Tibial nerve (tissue), 4 donors: ENCODE measurements at places on chromosomes 6 and 20. TPM values are rescaled to one million over a fixed set of nuclear protein-coding genes. Genes with fewer than 3 reads are reported as not detected.

SLC16A10 gene
- 0.20 TPM for total RNA-seq

DNA sequence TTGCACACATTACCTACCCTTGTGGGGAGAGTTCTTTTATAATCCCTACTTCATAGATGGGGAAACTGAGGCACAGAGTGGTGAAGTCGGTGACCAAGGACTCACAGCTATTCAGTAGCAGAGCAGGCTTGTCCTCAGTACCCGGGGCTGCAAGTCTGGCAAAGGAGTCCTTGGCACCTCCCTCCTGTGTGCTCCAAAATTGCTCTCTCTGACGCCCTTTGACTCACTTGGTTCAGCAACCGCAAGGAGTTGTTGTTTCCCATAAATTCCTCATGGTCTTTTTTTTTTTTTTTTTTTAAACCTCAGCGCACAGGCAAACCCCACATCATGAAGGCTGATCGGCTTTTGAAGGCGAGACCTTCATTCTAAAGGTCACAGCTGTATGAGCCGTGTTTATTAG, 143.2 kb downstream of the CEBPB start:
- DNase-seq: no peak

REM1 gene
- total RNA-seq: 12.0 TPM

DNA sequence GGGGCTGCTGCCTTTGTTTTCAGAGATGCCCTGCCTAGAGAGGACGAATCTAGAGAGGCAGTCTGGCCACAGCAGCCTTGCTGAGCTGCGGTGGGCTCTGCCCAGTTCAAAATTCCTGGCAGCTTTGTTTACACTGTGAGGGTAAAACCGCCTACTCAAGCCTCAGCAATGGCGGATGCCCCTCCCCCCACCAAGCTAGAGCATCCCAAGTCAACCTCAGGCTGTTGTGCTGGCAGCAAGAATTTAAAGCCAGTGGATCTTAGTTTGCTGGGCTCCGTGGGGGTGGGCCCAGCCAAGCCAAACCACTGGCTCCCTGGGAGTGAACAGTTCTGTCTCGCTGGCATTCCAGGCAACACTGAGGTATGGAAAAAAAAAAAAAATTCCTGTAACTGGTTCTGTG, 970.9 kb downstream of the TBC1D32 start:
- no peak for DNase-seq

DNA sequence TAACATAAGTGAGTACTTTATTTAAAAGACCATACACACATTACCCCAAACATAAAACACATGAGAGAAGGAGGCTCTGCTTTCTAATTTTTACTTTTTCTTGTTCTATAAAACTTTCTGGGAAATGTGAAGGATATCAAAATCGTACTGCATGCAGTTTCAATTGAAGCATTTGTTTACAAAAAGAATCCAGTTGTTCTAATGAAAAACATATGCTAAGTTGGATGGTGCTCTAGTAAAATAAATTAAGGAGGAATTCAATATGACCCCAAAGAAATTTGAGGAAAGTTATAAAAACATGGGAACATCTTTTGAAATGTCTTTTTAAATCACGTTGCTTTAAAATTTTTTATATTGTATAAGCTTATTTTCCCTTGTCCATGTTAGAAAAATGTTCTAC, 37.6 kb downstream of the OR2B6 start:
- no peak for DNase-seq

- DNase-seq: no peak
Observed at GRCh38 chr6:105553171-105553570, 150.3 kb upstream of the PREP start.

GRCh38 chr6:111696814-111697213, 91.1 kb upstream of the TRAF3IP2 start:
- DNase-seq: no peak

VEGFA gene
- 177 TPM for total RNA-seq

- DNase-seq: no peak
Observed at GRCh38 chr6:27568226-27568897, 95.5 kb upstream of the ZNF184 start.
